ENCODE measurements at places on chromosomes 4 and X.
A peak's percentile ranks its signal among the peaks of the same experiment; 100 is the strongest.

- no peak overlapping the region for H3K27ac ChIP-seq
- H3K36me3 ChIP-seq = no peaks in the 10 kb centered on the region
- H3K4me3 ChIP-seq = no peak overlapping the region
- H3K4me1 ChIP-seq = no peaks in the 10 kb centered on the region
Observed at GRCh38 chrX:68232206-68232605, 201.1 kb downstream of the OPHN1 start.

GRCh38 chr4:101960431-101960830 is 169.9 kb downstream of the BANK1 start:
- H3K36me3 ChIP-seq = no peaks in the 10 kb centered on the region
- no peak overlapping the region for H3K4me3 ChIP-seq
- no peak for DNase-seq
- no peaks in the 10 kb centered on the region for H3K27me3 ChIP-seq
- no peak overlapping the region for H3K27ac ChIP-seq

DNA sequence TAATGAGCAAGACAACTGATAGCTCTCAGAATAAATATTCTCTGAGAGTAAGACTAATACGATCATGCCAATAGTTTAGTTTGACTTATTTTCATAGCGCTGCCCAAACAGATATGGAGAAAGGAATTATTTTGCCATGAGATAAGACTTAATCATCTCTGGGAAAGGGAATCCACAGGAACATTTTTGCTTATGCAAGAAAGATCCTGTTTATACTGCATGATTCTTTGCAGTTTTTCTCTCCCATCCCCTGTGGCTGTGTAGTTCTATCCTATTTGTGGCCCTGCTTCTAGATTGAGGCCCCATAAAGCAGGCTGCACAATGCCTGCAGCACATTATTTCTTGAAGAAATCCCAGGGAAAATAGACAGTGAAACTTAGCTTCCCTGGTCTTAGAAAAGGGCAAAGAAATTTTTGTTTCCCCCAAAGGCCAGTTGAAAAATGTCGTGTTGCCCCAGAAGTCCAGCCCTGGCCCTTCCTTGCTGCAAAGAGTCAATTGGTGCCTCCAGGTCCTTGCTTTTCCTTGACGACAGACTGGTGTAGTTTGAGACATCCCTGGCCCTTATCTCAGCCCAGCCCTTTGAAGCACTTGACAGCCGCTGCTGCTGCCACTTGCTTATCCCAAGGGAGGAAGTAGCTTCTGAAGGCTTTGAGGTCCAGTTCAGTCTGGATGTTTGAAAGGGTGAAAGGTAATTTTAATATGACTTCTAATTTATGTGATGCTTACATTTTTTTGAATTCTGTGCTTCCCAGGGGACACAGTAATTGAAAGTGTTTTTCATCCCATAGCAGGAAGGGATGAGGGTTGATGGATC is 45.0 kb upstream of the SH3RF1 start:
- H3K27me3 ChIP-seq = no peaks in the 10 kb centered on the region
- H3K27ac ChIP-seq = no peak overlapping the region
- DNase-seq = peak; percentile 50
- H3K4me1 ChIP-seq = peaks cover 9% of the 10 kb centered on the region

- no peak overlapping the region for H3K27ac ChIP-seq
- no peaks in the 10 kb centered on the region for H3K36me3 ChIP-seq
- no peak for DNase-seq
- H3K4me1 ChIP-seq = no peaks in the 10 kb centered on the region
Observed at GRCh38 chr4:152981278-152981677, 45.2 kb downstream of the FHDC1 start.

- no peaks in the 10 kb centered on the region for H3K36me3 ChIP-seq
- no peaks in the 10 kb centered on the region for H3K27me3 ChIP-seq
Observed at GRCh38 chrX:73127700-73128241, 48.5 kb upstream of the PABPC1L2A start.

GRCh38 chr4:26839534-26839951 is 21.1 kb upstream of the STIM2 start:
- no peaks in the 10 kb centered on the region for H3K4me1 ChIP-seq
- H3K4me3 ChIP-seq = no peak overlapping the region
- DNase-seq = peak; percentile 35
- no peak overlapping the region for H3K27ac ChIP-seq
- no peaks in the 10 kb centered on the region for H3K36me3 ChIP-seq

- DNase-seq = no peak
- no peak overlapping the region for H3K4me3 ChIP-seq
- H3K27me3 ChIP-seq = no peaks in the 10 kb centered on the region
Observed at GRCh38 chrX:153214934-153215333, 35.9 kb downstream of the MAGEA1 start.

DNA sequence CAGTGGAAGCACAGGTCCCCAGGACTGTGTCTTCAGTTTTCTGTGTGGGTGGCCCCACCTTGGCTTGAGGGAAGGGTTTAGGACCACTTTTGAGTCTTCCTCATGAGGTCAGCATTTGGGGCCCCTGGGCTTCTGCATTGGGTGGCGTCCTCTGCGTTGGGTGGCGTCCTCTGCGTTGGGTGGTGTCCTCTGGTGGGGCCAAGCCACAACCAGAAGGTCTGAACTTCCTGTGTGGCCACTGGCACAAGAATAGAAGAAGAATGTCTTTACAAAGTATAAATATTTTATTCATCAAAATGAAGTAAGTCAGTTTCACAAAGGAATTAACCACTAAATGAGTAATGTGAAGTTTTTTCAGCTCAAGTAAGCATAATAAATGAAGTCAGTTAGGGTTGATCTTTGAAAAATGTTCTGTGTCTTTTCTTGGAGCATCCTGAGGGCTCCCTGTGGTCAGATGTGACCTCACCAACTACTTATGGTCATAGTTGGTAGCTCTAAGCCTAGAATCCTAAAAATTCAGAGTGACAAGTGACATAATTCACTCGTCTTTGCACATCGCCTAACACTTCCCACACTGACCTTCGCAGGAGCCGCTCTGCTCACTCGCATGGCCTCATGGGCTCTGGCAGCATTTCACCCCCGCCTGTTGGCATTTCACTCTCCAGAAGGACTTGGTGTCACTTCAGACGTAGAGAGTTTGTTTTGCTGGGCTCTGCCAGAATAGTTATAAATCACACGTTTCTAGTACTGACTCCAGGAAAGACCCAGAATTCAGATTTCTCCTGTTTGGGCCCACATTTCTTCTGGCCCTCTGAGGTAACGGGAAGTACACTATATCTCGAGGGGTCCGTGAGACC is 39.0 kb upstream of the HGFAC start:
- no peak for DNase-seq
- H3K4me3 ChIP-seq = no peak overlapping the region
- H3K27me3 ChIP-seq = no peaks in the 10 kb centered on the region
- H3K4me1 ChIP-seq = peaks cover 6% of the 10 kb centered on the region

- H3K36me3 ChIP-seq = no peaks in the 10 kb centered on the region
- H3K4me1 ChIP-seq = peaks cover 13% of the 10 kb centered on the region
- H3K27ac ChIP-seq = no peak overlapping the region
- H3K4me3 ChIP-seq = no peak overlapping the region
- no peaks in the 10 kb centered on the region for H3K27me3 ChIP-seq
Observed at GRCh38 chrX:69060631-69061408, 104.4 kb downstream of the PJA1 start.

DNA sequence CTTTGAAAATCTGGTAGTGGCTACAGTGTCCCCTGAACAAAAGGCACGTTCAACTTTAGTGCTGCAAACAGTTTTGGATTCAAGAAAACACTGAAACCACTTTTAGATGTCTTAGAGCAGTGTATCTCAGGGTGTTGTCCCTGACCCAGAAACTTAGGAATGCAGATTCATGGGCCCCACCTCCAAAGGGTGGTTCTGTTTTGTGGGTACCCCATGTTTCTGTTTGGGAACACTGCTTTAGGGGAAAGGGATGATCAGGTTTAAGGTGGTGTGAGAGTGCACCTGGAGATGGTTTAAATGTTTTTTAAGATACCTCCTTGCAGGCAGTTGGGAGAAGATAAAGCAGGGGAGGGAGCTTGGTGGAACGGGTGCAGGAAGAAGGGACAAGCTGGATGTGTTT is 55.6 kb downstream of the JADE1 start:
- H3K27me3 ChIP-seq = no peaks in the 10 kb centered on the region
- no peak overlapping the region for H3K27ac ChIP-seq
- H3K36me3 ChIP-seq = peaks cover 33% of the 10 kb centered on the region
- H3K4me1 ChIP-seq = no peaks in the 10 kb centered on the region
- H3K4me3 ChIP-seq = no peak overlapping the region
- DNase-seq = no peak

DNA sequence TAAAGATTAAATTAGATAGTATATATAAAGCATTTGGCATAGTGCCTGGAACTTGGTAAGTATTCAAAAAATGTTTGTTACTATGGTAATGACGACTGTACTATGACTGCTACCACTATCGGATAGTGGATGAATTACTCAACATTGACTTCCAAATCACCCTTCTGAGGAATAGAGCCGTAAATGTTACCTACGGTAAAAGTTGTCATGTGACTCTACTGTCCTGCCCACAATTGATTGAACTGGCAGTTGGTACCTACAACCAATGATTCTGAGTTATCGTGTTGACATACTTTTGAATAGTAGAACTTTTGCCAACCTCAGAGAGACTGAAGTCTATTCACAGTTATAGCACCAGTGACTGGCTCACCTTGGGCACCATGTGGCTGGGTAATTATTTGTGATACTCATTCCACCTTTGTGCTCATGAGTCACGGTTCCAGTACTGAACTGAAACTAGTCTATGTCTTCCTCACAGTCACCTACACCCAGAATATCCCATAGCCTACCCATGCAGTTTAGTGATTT is 185.5 kb upstream of the PITX2 start:
- DNase-seq = peak; percentile 36
- H3K4me3 ChIP-seq = no peak overlapping the region
- no peak overlapping the region for H3K27ac ChIP-seq
- no peaks in the 10 kb centered on the region for H3K36me3 ChIP-seq

- H3K36me3 ChIP-seq = no peaks in the 10 kb centered on the region
- no peak overlapping the region for H3K4me3 ChIP-seq
- H3K27me3 ChIP-seq = no peaks in the 10 kb centered on the region
- no peaks in the 10 kb centered on the region for H3K4me1 ChIP-seq
- no peak for DNase-seq
- H3K27ac ChIP-seq = no peak overlapping the region
Observed at GRCh38 chr4:44016570-44017421, 431.8 kb downstream of the KCTD8 start.

DNA sequence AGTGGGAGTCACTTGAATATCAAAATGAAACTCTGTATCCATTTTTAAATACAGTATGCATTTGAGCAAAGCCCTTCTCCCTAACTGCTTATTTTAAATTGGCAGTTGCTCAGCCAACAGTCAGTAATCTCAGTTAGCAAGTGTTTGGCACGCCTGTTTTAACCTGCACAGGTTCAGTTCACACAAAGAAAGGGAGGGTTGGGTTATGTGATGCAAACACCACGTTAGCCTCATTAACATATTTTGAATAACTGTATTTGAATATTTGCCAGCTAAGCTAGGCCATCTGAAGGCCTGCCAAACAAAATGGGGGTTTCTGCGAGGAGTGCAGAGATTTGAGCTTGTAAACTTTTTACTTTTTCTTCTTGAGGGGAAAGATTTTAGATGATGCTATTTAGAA is 19.8 kb downstream of the GAB1 start:
- peaks cover under 1% of the 10 kb centered on the region for H3K36me3 ChIP-seq
- H3K4me3 ChIP-seq = no peak overlapping the region
- H3K27me3 ChIP-seq = no peaks in the 10 kb centered on the region
- H3K27ac ChIP-seq = peak overlapping the region; percentile 16

DNA sequence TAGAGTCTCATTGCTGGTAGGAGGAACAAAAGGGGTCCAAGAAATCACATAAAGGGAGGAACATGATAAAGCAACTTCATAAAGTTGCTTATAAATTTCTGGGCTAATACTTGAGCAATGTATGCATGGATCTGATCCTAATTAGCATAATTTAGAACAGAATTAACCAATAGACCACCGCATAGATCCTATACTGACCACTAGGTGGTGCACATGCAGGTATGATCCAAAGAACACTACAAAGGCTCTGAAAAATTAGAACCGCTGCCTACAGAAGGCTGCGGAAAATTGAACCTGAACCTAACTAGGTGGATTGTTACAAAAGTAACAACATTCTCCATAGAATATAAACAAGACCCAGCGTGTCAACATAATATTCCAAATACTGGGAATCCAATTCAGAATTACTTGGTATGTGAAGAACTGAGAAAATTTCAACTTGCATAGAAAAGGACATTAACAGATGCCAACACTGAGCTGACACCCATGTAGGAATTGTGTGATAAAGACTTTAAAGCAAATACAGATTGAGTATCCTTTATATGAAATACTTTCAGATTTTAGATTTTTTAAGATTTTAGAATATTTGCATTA is 23.3 kb downstream of the BRCC3 start:
- H3K4me1 ChIP-seq = no peaks in the 10 kb centered on the region
- H3K27me3 ChIP-seq = no peaks in the 10 kb centered on the region

- no peaks in the 10 kb centered on the region for H3K27me3 ChIP-seq
- no peak for DNase-seq
- H3K36me3 ChIP-seq = no peaks in the 10 kb centered on the region
Observed at GRCh38 chr4:186109245-186109644, 4.7 kb downstream of the FAM149A start.

GRCh38 chr4:61445374-61446063 is 245.4 kb downstream of the ADGRL3 start:
- H3K4me1 ChIP-seq = no peaks in the 10 kb centered on the region
- DNase-seq = no peak
- no peak overlapping the region for H3K4me3 ChIP-seq
- no peaks in the 10 kb centered on the region for H3K36me3 ChIP-seq
- H3K27ac ChIP-seq = no peak overlapping the region

GRCh38 chr4:90757534-90758060 is 630.4 kb downstream of the CCSER1 start:
- no peaks in the 10 kb centered on the region for H3K4me1 ChIP-seq
- H3K4me3 ChIP-seq = no peak overlapping the region
- H3K27me3 ChIP-seq = no peaks in the 10 kb centered on the region
- peak; percentile 30 for DNase-seq
- no peak overlapping the region for H3K27ac ChIP-seq

DNA sequence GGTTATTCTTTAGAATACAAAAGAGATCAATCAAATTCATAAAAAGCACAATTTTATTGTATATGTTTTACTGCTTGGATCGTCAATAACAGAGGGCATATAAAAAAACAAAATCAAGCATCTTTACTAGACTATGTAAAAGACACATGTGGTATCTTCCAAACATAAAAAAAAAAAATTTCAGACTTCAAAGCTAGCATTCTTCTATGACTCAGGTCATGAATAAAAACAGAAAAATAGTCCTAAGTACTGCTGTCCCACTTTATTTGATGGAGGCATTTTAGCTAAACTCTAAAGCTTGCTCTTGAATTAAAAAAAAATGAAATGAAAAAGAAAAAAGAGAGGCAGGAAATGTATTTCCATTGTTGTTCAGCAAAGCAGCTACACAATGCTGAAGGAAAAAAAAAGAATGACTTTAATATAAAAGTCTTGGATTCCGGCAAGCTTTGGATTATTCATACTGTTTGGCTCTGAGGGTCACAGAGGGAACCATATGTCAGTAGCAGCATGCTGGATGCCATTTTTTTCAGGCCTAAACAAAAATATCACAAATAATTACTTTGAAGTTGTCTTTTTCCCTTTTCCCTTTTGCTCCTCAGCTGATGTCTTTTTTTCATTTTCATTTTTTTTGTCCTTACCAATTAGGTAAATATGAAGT is 249.1 kb upstream of the DIAPH2 start:
- no peaks in the 10 kb centered on the region for H3K36me3 ChIP-seq
- peak; percentile 21 for DNase-seq
- no peaks in the 10 kb centered on the region for H3K27me3 ChIP-seq
- H3K4me3 ChIP-seq = no peak overlapping the region
- no peak overlapping the region for H3K27ac ChIP-seq
- H3K4me1 ChIP-seq = no peaks in the 10 kb centered on the region

- peak; percentile 54 for DNase-seq
- H3K4me1 ChIP-seq = no peaks in the 10 kb centered on the region
- no peaks in the 10 kb centered on the region for H3K36me3 ChIP-seq
- no peak overlapping the region for H3K27ac ChIP-seq
- no peaks in the 10 kb centered on the region for H3K27me3 ChIP-seq
Observed at GRCh38 chr4:101306764-101307615, 40.3 kb downstream of the PPP3CA start.
